ENCODE measurements at places on chromosomes 2 and 18.

- no peak for DNase-seq
Observed at GRCh38 chr2:216206041-216206703, 97.0 kb downstream of the XRCC5 start.

GRCh38 chr2:48356701-48357325 lies 173.1 kb upstream of the STON1 start:
- no peak for DNase-seq

GRCh38 chr2:16625201-16625729 lies 40.4 kb downstream of the CYRIA start:
- no peak for DNase-seq

DNA sequence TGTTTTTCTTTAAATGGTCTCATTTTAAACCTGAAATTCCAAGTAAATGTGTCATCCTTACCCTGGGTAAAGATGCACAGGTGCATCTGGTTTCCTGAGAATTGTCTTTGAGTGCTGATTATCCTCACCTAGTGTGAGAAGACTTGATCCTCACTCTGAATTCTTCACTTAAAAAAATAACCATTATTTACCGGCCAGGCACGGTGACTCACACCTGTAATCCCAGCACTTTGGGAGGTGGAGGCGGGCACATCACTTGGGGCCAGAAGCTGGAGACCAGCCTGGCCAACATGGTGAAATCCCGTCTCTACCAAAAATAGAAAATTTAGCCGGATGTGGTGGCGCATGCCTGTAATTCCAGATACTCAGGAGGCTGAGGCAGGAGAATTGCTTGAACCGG lies 9.9 kb upstream of the WNT6 start:
- DNase-seq: no peak

- no peak for DNase-seq
Observed at GRCh38 chr2:159172403-159172802, 114.1 kb downstream of the WDSUB1 start.

GRCh38 chr2:100742277-100743254 lies 77.4 kb upstream of the NPAS2 start:
- peak; percentile 52 for DNase-seq

DNA sequence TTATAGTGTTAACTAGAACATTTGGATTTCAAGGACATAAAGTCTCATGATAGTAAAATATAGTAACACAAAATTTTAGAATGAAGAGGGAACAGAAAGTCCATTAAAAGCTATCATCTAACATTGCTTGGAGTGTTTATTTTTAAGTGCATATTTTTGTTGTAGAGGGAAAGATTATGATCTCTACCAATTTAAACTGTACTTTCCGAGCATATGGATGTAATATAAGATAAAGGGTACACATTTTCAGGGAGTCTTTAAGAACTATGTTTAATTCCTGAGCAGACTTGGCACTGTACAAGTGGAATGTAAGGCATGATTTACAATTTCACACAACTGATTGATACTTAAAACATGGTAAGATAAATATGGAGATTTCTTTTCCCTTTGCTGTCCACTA lies 34.2 kb upstream of the ZNF804A start:
- DNase-seq: no peak

DNA sequence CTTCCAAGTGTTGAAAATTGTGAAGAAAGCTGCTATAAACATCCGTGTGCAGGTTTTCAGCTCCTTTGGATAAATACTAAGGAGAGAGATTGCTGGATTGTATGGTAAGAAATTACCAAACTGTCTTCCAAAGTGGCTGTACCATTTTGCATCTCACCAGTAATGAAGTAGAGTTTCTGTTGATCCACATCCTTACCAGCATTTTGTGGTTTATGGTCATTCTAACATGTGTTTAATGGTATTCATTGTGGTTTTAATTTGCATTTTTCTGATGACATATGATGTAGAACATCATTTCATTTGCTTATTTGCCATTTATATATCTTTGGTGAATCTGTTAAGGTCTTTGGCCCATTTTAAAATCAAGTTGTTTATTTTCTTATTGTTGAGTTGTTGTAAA lies 260.7 kb downstream of the SPAG16 start:
- no peak for DNase-seq

DNA sequence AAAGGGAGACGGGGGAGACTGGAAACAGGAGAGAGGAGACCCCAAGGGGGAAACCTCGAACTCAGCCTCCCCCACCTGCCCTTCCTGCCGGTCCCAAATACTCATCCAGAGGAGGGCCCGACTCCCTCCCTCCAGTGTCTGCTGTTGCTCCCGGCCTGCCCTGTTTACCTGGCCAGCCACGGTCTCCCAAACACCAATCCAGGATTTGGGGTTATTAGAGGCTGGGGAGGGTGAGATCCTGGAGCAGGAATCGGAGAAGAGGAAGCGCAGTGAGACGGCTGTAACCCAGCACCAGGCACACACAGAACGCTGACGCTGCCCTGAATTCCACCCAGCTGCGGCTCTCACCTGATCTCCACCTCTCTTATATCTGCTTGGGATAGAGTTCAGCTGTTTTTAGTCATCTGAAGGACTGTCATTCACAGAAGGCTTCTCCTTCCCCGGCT lies 213.0 kb downstream of the TNS1 start:
- DNase-seq: no peak

DNA sequence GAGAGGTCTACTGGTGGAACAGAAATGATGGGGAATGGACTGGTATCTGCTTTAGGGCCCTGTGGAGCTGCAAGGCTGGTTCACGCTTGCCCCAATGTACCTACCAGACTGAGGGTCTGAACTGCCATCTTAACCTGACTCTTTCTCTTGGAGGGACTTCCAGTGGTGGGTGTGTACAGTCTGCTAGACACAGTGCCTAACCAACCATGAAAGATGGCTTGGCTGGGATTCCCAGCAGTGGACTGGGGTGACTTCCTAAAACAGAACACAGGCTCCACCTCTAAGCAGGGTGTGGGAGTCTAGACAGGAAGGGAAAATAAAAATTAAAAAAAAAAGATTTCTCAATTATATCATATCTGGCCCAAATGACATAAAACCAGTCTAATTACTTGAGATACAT lies 25.5 kb upstream of the MYO3B start:
- no peak for DNase-seq

GRCh38 chr2:40719414-40719813 lies 267.5 kb upstream of the SLC8A1 start:
- DNase-seq: no peak

GRCh38 chr2:46544581-46544980 lies 65.2 kb downstream of the TMEM247 start:
- DNase-seq: no peak

- DNase-seq: no peak
Observed at GRCh38 chr2:149219856-149220255, 110.5 kb upstream of the LYPD6 start.

GRCh38 chr18:34976899-34977837 lies 64.0 kb upstream of the MAPRE2 start:
- DNase-seq: no peak

DNA sequence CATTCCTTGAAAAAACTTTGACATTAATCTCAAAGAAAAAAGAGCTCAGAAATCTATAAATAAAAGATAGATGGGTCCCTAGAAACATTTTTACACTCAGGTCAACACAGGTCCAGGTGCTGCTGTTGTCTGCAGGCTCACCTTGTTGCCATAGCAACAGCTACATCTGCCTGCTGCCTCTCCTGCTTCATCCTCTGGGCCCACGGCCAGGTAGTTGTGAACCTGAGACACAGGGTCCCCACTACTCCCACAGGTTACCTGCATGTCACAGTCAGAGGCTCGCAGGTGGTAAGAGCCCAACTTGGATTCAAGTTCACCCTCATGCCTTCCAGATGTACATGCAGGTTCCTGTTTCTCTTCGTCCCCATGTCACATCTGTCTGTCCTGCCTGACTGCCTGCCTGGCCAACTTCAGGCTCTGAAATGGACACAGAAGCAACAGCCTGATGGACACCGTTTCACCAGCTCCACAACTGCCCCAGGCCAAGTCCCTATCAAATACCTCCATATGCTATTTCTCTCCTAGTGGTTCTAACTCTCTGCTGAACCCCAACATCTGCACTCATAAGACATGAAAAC lies 88.3 kb upstream of the SALL3 start:
- no peak for DNase-seq

- DNase-seq: no peak
Observed at GRCh38 chr18:26685438-26686157, 137.2 kb upstream of the KCTD1 start.

Measured in renal cortex interstitium (tissue), 15 donors.